Activated T-cell treated with anti-CD3 and anti-CD28 coated beads for 4 hours (primary cell): ENCODE measurements at places on chromosomes 12 and 14.

DNA sequence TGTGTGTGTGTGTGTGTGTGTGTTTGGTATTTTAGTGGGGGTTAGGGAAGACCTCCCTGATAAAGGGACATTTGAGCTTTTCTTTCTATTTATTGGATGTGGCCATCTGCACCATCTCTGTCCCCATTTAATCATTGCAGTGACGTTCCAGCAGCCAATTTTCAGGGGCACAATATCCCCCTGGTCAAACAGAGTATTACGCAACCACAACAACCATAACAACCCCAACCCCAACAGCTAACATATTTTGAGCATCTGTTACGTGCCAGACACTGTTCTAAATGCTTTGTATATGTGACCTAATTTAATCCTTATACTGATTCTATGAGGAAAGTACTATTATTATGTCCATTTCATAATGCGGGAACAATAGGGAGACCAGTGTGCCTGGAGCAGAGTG, 87.4 kb downstream of the TTC8 start:
- DNase-seq: no peak

DNA sequence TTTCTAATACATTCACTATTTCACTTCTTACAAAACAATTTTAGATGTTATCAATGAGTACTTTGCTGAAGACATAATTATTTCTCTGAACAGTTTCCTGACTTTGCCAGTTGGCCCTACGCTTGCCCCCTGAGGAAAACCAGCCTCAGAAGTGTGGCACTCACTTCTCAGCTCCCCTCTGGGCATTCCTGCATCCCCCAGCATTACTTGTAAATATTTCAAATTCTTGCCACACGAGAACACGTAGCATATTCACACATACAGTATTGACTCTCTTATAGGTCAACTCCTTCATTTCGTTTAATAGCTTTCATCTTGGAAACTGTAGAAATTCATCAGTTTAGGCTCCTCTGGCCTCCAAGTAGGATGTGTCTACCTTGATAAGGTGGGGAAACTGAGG, 65.2 kb downstream of the OTX2 start:
- no peak for DNase-seq

GRCh38 chr12:2606186-2606910, 188.4 kb upstream of the FKBP4 start:
- no peak for DNase-seq

DNA sequence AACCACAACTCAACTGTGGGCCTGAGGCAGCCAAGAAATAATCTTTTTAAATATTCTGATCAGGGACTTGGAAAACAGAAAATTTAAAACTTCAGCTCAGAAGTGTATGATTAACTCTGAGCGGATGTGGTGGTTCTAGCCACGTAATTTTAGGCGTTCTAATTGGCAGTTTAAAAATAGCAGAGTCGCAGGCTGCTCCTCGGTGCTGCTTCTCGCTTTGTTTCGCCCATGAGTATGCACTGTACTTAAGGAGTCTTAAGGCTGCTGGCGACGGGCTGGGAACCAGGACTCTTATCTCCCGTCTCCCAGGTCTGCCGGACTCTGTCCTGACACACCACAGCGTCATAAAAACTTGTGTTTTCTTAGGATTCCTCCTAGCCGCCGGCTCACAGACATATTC, 113.4 kb upstream of the PELI2 start:
- no peak for DNase-seq

GRCh38 chr12:24749171-24749570, 199.7 kb downstream of the BCAT1 start:
- no peak for DNase-seq

DNA sequence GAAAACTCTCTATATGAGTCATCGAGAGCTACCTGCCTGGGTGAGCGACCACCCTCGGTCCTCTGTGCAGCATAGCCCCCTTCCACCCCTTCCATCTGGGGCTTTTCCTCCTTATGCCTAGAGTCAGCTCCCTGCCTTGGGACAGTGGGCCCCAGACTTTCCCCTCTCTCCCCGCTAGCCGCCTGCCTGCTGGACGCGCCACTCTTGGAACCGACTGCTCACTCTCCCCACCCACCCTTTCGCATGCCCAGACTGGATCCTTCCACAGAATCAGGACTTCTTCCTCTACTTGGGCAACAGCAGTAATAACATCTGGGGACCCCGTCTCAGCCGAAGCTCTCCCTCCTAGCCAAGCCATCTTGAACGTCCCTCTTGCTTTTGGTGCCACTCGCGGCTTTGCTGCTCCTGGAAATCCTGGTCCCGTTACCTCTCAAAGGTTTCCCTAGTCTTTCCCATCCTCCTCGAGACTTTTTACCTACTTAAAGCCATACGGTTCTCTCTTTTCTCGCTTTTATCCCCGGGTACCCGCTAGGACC, 671 bp downstream of the ESYT1 start:
- no peak for DNase-seq

DNA sequence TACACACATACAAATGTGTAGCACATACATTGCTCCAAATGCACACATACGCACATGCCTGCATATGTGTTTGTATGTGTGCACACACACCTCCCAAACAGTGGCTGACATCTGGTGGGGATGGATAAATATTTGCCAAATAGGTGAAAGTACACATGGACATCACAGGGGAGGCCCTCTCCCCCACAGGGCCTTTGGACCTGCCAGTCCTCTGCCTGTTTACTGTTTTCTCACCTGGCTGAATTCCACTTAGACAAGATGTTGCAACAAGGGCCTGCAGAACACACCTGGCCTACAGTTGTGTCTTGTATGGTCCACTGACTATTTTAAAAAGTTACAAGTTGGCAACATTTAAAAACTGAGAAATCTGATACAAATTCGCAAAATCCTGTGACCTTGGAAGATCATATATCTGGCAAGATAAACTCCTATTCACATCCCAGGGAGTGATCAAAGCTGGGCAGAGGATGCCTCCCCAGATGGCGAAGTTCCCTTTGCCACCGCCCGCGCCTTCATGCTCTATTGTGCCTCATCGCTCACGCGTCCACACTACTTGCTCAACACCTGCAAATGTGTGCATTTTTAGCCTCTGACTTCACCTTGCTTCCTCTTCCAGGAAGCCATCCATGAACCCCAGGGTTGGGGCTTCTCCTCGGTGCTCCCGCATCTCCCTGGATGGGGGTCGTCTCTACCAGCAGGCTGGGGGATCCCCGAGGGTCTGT, 118.4 kb upstream of the FZD10 start:
- no peak for DNase-seq

DNA sequence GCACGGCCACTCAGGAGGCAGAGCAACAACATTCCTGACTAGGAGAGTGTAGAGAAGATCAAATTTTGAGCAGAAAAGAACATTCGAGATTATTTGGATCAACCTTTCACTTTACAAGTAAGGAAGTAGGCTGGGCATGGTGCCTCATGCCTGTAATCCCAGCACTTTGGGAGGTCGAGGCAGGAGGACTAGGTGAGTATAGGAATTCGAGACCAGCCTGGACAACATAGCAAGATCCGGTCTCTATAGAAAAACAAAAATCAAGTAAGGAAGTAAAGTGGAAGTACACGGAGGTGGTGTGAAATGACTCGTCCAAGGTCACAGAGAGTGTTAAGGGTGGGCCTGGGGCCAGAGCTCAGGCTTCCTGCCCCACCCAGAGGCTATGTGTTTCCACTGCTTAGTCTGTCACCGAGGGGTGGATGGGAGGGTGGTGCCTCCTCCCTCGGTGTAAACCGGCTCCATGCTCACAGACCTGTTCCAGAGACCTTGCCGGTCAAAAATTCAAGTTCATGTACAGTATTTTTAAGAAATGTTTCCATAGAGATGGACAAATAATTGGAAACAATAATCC, 51.9 kb downstream of the MAP1LC3B2 start:
- DNase-seq: no peak

GRCh38 chr14:61219673-61220072, 61.5 kb downstream of the TMEM30B start:
- no peak for DNase-seq

DNA sequence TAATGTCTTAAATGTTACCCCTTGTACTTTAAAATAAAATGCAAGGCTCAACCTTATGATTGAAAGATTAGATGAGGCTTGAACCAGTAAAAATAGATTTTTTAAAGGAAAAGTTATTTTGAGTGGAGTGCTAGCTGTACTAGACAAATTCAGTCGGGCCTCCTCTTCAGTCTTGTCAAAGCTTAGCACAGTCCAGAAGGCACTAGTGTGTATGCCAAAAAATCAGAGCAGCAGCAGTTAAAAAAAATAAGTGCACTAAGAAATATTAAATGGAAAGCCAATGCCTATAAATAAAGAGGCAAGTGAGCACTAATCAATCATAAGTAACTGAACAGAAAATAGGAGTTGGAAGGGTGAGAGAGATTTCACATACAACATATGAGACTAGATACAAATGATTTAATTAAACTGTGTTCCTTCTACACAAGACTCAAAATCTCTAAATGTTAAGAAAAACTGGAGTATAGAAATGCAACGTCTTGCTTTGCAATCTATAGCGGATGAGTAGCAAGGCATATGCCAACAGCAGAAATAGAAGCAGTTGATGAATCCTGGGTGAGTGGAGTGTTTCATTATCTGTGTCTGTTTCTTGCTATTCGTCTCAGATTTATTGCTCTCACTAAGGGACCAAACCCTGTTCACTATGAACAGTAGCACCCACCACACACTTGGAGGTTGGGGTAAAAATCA, 172.1 kb downstream of the ETNK1 start:
- no peak for DNase-seq

DNA sequence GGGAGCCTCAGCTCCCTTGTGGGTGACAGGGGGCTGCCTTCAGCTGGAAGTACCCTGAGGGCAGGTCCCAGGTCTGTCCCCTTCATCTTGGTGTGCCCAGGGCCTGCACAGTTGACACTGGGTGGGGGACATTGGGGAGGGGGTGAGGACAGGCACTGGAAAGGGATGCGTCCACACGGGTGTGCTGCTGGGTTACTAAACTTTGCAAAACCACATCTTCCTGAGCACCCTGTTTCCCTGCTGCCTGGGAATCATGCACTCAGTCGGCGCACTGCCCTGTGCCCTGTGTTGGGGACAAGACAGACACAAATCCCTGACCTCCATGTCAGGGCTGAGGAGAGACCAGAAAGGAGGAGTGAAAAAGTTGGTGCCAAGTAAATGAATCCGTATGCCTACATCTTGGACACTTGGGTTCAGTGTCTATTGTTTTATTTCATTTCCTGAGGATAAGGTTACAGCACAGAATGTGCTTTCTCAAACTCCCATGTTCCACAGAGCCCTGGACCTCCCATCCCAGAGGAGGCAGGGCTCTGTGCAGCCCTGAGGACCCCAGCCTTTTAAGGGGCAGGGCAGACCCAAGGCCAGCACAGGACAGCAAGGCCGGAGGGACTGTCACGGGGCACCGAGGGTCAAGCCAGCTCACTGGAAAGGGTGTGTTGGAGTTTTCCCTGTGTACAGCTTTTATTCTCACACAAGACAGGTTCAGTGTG, 2.9 kb upstream of the SLC25A29 start:
- no peak for DNase-seq

- DNase-seq: peak; percentile 54
Observed at GRCh38 chr12:44875954-44876543, at the start of gene NELL2. Gene NELL2 (minus strand): TSS chr12:44876315. CDS start chr12:44875869, 446 bp downstream.

DNA sequence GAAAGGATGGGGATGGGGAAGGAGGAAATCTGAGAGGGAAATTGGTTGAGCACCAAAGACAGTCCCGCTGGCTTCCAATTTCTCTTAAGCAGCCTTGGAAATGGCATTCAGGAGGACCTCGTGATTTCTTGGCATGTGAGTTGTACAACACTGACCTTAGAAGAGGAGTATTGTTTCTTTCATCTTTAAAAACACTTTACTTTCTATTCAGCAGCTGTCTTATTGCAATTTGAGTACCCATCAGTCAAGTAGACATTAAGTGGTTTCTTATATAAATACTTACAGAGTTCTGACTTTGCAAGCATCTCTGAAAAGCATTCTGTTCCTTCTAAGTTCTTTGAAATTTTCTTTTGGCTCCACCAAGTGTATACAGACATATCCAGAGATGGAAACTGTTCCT, 83.2 kb downstream of the LMNTD1 start:
- no peak for DNase-seq

GRCh38 chr12:106275458-106275857, 27.1 kb upstream of the TCP11L2 start:
- no peak for DNase-seq

GRCh38 chr12:76688631-76689030, 75.3 kb upstream of the ZDHHC17 start:
- DNase-seq: no peak

GRCh38 chr12:129629901-129630300, 273.9 kb downstream of the TMEM132D start:
- DNase-seq: no peak

- DNase-seq: no peak
Observed at GRCh38 chr14:88940671-88941070, 116.2 kb downstream of the TTC8 start.

DNA sequence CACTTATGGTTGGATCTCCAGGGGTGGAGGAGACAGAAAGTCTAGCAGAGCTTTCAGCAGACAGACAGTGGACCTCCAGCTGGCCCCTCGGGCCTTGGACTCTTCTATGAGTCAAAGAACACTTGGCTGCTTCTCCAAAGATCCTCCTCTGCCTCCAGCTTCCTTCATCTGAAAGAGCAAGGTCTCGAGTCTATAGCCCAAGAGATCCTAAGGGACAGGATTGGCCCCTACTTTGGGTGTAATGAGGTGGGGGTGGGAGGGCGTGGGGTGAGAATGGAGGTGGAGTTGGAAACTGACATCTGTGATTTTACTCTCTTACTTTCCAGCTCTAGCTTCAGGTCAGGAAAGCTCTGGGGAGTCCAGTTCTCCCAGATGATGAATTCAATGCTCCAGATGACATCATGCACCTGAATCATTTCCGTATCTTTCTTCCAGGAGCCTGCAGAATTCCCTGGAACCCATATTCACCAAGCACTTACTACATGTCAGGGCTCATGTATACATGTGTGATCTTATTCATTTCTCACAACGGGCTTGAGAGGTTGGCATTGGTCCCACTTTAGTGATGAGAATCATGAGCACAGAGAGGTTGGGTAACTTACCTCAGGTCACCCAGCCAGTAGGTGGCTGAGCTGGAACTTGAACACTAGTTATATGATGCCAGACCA, 10.2 kb upstream of the PGF start:
- DNase-seq: no peak

DNA sequence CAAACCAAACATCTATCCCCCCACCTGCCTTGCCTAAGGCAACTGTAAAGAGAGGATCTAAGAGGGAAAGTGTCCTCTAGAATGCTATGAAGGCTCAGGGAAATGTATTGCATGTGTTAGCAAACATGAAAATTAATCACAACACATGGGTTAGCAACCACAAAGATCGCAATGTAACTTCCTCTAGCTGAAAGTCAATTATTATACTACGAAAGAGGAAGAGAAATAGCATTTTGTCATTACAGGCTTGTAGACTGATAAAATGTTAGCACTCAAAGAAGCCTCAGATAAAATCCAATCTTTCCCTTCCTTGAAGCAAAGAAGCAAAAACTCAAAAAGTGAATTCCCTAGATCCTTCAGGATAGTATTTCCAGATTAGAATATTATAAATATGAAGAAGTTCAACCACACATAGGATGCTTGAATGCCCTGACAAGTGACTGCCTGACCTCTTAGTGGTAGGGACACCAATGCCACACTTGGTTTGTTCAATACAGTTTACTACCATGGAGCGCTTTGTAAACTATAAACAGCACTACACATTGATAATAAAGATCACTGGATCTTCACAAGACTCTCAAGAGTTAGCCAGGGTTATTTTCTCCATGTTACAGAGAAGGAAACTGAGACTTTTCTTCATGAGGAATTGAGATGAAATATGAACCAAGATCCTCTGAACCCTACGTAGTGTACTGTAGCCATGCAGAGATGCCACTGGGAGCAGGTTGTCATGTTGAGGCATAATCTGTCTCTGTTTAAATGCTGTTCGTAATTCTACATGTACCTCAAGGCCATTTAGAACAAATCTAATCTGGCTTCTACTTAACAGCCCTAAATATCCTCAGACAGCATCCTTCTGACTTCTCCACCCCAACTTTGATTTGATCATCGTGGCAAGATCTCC, 100.7 kb downstream of the ITPR2 start:
- DNase-seq: no peak
